ENCODE measurements at places on chromosomes 13 and 19.

GRCh38 chr19:7977021-7977722 lies 28.3 kb downstream of the ELAVL1 start:
- DNase-seq: no peak

- no peak for DNase-seq
Measured at GRCh38 chr13:86155756-86156155, 356.5 kb upstream of the SLITRK6 start.

- no peak for DNase-seq
Measured at GRCh38 chr19:5132206-5132560, 163.3 kb downstream of the KDM4B start.

- DNase-seq: no peak
Measured at GRCh38 chr13:97259798-97260714, 37.9 kb downstream of the MBNL2 start.

GRCh38 chr19:21910318-21910717 lies 74.3 kb upstream of the ZNF43 start:
- DNase-seq: no peak

DNA sequence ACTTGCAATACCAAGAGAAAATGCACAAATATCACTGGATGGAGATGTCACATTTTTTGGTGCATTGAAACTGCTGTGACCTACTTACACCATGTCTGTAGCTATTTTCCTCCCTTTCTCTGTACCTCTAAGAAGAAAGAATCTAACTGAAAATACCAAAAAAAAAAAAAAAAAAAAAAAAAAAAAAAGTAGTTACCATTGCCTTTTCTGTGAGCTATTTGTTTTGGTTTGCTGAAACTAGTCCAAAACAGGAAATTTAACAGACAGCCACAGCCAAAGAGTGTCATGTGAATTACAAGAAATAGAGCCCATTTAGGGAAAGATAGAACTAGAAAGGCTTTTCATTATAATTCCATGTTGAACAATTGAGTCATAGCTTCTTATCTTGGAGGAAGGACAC lies 37.3 kb downstream of the TNFSF13B start:
- DNase-seq: no peak

DNA sequence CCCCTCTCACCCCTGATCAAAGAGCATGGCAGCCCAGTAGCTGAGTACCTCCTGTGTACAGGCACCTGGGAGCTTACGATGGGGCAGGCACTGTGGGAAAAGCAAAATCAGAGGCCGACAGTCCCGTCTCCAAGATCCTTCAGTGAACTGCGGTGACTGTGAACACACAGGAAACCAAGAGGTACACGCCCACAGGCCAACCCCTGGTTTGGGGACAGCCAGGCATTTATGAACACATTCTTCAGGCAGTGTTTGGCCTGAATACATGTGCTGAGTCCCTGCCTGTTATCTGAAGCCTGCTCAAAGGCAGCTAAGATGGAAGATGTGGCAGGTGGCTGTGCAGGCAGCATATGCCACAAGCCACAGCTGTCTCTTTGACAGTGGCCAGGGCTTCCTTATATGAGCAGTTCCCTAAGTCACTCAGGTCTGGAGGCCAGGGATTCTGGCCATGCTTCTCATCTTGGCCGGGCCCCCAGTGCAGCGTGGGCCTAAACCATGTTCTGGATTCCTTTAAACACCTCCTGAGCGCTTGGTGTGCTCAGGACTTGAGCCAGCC lies 123.6 kb downstream of the UQCRFS1 start:
- no peak for DNase-seq

DNA sequence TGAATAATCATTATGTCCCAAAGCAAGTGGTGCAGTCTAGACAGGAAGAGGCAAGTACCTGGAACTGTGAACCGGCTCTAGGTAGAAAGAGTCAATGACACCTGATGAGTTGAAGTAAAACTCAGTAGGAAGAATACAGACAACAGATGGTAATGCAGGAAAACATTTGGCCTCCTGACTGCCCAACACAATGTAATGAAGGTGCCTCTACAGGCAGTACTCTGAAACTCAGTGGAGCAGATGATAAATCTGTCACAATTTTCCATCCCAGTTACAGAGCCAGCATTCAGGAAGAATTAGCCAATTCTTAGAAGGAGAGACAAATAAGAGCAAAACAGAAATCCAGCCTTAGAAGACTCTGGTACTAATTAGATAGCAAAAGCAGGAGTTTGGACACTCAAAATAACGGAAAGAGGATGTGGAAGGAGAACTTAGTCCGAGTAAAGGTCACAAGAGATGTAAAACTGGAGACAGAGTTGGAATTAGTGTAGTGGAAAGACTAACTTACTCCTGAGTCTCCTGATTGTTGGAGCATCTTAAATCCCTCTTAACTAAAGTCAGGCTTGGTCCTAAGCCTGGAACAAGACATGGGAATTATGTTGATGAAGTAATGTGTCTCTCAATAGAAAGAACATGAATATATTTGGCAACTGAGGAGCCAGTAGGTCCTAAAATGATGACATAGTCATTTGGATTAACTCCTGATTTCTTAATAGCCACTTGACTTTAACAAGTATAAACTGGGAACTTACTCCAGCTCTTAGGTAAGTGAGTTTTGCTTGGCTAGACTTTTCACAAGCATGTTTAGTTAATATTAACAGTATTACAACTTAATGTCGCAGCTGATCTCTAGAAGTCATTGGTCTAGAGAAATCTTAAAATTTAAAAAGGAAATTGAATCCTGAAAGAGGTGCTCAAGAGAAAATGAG lies 457.3 kb upstream of the MIR17HG start:
- no peak for DNase-seq

- DNase-seq: no peak
Measured at GRCh38 chr13:39353988-39354387, 249.0 kb downstream of the LHFPL6 start.

DNA sequence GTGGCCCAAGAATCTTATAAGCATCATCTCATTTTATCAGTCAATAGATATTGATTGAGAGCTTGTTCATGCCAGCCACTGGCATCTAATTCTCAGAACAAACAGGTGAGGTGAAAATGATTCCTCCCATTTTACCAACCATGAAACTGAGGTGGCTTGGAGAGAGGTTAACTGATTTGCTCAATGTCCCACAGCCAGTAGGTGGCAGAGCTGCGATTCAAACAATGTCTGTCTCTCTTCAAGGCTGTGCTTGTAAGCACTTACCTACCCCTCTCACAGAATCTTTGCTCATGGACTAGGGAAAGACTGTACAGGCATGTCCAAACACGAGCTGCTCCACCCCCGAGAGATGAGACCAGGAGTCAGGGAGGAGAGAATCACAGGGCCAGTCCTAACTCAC lies 21.5 kb upstream of the GSX1 start:
- DNase-seq: no peak

- DNase-seq: no peak
Measured at GRCh38 chr19:33609353-33609752, 12.4 kb upstream of the CHST8 start.

DNA sequence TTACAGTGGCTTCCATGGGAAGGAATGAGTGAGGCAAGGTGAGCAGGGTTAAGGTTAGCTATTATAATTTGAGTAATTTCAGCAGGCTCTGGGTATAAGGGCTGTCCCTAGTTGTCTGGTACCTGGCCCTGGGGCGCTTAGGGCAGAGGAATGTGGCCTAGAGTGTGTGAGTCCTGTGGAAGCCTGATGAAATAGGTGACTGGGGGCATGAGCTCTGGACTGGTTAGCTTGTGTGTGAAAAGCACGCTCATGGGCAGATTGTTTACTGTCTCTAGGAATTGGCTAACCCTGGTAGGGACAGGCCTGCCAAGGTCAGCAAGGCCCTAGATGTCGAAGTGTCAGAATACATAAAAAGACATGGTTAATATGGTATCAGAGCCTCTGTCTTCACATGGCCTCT lies 42.5 kb downstream of the SPRYD7 start:
- DNase-seq: no peak

- DNase-seq: no peak
Measured at GRCh38 chr19:19444681-19445155, 39.2 kb downstream of the GATAD2A start.

DNA sequence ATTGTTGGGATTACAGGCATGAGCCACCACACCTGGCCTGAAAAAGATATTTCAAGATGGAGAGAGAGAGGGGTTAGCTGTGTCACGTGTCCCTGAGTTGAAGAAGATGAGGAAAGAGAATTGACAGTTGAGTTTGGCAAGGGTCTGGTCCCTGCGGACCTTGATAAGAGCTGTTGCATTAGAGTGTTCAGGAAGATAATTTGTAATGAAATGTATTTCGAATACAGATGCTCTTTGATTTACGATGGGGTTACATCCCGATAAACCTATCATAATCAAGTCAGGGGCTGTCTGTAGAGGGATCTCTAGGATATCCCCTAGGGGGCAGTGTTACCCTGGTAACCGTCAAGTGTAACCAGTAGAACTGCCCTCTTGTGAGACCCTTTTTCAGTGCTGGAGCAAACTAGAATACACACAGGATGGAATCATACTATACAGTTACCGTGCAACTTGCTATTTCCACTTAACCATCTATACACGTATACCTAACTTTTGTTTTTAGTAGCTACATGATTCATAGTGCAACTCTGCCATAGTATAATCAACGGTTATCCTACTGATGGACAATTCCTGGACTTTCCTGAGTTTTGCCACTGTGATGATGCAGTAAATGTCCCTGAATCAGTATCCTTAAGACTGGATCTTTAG lies 1.5 kb upstream of the ELOF1 start:
- no peak for DNase-seq

DNA sequence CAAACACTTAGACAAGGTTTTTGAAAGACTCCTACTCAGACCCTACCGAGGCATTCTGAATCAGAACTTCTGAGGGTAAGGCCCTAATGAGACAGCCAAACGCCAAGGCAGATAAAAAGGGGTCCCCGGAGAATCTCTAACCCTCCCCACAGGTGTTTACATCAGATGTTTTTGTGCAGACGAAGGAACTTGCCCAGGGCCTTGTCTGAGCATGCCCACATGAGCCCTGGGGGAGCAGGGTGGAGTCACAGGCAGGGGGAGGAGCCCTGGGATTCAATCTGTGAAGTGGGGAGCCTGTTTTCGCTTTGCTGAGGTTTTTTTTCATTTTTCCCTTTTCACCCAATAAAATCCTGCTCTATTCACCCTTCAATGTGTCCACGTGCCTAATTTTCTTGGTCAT lies 61.6 kb upstream of the MED4 start:
- no peak for DNase-seq

- no peak for DNase-seq
Measured at GRCh38 chr13:26465514-26465913, 92.0 kb upstream of the WASF3 start.

GRCh38 chr13:30712536-30713532 lies 22.5 kb upstream of the ALOX5AP start:
- no peak for DNase-seq

DNA sequence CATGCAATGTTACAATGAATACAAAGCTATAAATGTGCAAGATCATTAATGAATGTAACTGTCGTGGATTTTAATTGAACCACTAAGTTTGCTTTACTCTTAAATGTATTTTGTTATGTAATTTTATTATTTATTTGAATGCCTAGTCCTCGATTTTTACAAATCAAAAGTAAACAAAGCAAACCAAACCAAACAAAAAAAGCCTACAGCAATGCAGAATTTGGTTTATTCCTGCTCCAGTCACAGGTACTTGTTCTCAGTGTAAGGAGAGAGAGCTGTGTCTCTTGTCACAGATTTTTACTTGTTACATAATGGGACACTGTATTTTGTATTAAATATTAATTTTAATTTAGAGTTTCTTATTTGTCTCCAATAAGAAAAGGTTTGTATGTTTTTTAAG lies 584.3 kb upstream of the SLITRK6 start:
- DNase-seq: no peak

GRCh38 chr13:105471673-105472072 lies 1063.8 kb downstream of the EFNB2 start:
- DNase-seq: no peak

DNA sequence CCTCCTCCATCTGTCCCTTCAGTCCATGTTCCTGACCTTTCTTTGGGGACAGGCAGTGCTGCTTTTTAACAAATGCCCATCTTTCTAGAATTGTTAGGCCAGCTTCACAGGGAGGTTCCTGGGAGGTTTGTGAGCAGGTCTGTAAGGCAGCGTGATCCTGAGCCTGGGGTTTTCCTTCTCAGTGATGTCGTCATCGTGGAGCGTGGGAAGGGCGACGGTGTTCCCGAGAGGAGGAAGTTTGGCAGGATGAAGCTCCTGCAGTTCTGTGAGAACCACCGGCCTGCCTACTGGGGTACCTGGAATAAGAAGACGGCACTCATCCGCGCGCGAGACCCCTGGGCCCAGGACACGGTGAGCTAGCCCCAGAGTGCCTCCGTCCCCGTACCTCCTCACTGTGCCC lies 26.8 kb downstream of the CHAF1A start:
- no peak for DNase-seq

- DNase-seq: peak; percentile 80
Measured at GRCh38 chr19:940591-941291, 14.9 kb downstream of the ARID3A start.

GRCh38 chr19:16482745-16483144 lies 11.0 kb upstream of the EPS15L1 start:
- no peak for DNase-seq

- no peak for DNase-seq
Measured at GRCh38 chr13:74062933-74063332, 71.3 kb downstream of the KLF12 start.

DNA sequence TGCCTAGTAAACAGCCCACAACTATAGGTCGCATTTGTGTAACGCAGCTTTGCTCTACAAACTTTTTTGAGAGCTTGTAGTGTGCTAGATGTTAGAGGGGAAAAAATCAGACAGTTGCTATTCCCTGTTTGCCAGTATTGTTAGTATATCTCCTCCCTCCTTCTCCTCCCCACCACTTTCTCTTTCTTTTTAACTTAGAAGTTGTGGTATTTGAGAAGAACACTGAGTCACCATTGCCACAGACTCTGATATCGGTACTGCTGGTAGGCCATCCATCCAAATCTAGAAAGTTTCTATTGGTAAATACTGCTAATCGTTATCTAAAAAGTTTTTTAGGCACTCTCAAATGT lies 666 bp downstream of the POMP start:
- DNase-seq: no peak

Measured in sciatic nerve (tissue), 2 donors.